Tibial artery (tissue), 4 donors: ENCODE measurements at places on chromosomes 2 and 18.

DNA sequence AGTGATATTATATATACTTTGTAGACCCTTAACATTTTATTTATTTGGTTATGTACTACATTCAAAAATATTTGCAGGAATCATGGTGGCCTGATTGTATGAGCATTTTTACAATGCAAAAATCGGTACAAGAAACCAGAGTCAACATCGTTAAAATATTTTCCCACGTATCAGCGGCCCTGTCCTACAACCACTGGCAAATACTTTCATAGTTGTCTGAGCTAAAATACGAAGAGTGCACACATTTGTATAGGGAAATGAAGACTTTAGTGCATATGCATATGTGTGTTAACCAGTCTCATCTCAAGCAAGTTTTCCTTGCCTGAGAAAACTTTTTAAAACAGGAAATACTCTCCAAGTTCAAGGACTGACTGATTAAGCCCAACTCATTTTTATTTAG lies 35.9 kb downstream of the CCDC102B start:
- no peak for DNase-seq

- DNase-seq, result no peak
Observed at GRCh38 chr18:25223211-25223610, 128.8 kb downstream of the ZNF521 start.

DNA sequence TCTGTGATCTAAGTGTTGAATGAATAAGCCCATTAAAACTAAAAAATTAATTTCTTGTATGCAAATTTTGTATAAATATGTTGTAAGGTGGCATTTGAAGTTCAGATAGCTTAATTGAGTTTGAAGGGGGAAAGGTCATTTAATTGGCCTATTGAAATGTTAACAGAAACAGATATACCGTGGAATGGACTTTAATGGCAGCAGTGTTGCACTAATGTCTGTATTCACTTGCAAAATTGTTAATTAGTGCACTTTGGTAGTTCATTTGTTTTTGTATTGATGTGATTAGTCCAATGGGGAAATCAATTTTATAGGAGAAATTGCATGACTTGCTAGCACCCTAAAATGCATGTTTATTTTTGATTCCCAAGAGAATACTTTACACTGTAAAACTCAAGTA lies 41.8 kb upstream of the OTX1 start:
- DNase-seq, result no peak

DNA sequence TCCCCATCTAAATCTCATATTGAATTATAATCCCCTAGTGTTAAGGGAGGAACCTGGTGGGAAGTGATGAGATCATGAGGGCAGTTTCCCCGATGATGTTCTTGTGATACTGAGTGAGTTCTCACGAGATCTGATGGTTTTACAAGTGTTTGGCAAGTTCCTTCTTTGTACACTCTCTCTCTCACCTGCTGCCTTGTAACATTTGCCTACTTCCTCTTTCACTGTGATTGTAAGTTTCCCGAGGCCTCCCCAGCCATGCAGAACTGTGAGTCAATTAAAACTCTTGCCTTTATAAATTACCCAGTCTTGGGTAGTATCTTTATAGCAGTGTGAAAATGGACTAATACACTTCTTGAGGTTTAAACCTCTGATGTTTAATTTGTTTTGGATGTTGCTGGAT lies 177.5 kb downstream of the CD8B2 start:
- DNase-seq, result no peak

GRCh38 chr2:177359836-177360595 lies 32.6 kb upstream of the AGPS start:
- DNase-seq, result no peak
